ENCODE measurements at places on chromosomes 5 and 9. TPM values are rescaled to one million over a fixed set of nuclear protein-coding genes. Genes with fewer than 3 reads are reported as not detected.

Gene SV2C
- 0.32 TPM for total RNA-seq

Gene ALDH7A1
- 23.7 TPM for total RNA-seq

Gene PCDHGA10
- total RNA-seq = 5.4 TPM

Gene MARCHF11
- not detected for total RNA-seq

Gene LHFPL2
- 40.6 TPM for total RNA-seq

GRCh38 chr9:128642675-128643245 lies 13.9 kb downstream of the DYNC2I2 start:
- no peak overlapping the region for H3K4me3 ChIP-seq
- H3K4me1 ChIP-seq = no peaks in the 10 kb centered on the region
- no peaks in the 10 kb centered on the region for H3K27me3 ChIP-seq
- DNase-seq = no peak
- no peak overlapping the region for H3K27ac ChIP-seq

- no peak for DNase-seq
- H3K36me3 ChIP-seq = peaks cover 4% of the 10 kb centered on the region
- H3K4me1 ChIP-seq = no peaks in the 10 kb centered on the region
- no peak overlapping the region for H3K4me3 ChIP-seq
- no peaks in the 10 kb centered on the region for H3K27me3 ChIP-seq
- no peak overlapping the region for H3K27ac ChIP-seq
Observed at GRCh38 chr5:765948-766631, 18.4 kb downstream of the ZDHHC11B start.

GRCh38 chr5:119177226-119177625 lies 106.3 kb downstream of the DMXL1 start:
- H3K36me3 ChIP-seq = peaks cover 20% of the 10 kb centered on the region
- H3K4me1 ChIP-seq = no peaks in the 10 kb centered on the region
- H3K4me3 ChIP-seq = no peak overlapping the region
- no peak for DNase-seq

DNA sequence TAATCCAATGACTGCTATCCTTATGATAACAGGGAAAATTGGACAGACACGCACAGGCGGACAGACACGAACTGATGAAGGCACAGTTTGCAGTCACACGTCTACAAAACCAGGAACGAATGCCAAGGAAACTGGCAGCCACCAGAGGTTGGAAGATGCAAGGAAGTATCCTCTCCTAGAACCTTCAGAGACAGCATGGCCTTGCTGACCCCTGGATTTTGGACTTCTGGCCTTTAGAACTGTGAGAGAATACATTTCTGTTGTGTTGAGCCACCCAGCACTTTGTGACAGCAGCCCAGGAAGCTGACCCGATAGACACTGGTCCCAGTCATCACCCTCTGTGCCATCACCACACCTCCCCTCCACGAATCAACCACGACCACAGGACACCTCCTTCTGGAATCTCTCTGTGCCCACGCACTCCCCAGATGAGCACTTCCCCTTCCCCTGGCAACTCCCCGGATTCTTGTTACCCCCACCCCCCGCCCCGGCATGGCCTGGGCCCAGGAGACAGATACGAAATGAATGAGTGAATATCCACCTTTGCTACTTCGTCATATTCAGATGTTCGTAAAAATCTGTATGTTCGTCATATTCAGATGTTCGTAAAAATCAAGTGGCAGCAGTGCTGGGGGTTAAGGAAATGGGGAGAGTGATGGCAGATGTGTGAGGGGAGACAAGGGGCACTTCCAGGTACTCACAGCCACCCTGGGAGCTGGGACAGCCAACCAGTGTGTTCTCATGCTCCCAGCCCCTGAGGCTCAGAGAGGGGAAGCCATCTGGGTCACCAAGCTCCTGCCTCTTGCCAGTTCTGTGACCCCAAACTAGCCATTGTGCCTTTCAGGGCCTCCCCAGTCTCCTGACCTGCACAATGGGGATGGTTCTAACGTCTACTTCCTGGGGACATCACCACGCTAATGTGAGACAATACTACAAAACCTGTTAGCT lies 18.5 kb downstream of the GBGT1 start:
- H3K27me3 ChIP-seq = no peaks in the 10 kb centered on the region
- peak overlapping the region; percentile 49 for H3K4me3 ChIP-seq
- peaks cover 70% of the 10 kb centered on the region for H3K4me1 ChIP-seq
- no peak for DNase-seq

GRCh38 chr5:80213466-80213865 lies 42.4 kb downstream of the SERINC5 start:
- H3K4me1 ChIP-seq = peaks cover 48% of the 10 kb centered on the region
- no peaks in the 10 kb centered on the region for H3K27me3 ChIP-seq
- no peak overlapping the region for H3K27ac ChIP-seq

DNA sequence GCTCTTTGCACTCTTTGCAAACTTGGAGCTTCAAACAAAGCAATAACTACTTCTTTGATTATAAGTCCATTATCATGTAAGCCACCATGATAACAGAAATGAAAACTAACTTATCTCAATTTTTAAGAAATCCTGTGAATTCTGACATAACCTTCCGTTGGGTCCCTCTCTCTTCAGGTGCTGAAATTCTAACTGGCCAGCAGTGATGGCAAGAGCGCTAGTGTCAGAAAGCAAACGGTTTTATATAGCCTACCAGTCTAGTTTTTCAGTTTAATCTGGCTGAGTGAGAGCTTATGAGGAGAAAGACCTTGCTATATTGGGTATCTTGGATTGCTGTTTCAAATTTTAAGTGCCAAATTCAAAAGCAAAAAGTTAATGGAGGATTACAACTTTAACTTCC lies 13.4 kb downstream of the NFIB start:
- H3K27me3 ChIP-seq = no peaks in the 10 kb centered on the region
- peaks cover 36% of the 10 kb centered on the region for H3K4me1 ChIP-seq
- DNase-seq = no peak
- H3K27ac ChIP-seq = no peak overlapping the region
- H3K36me3 ChIP-seq = no peaks in the 10 kb centered on the region

- peaks cover 42% of the 10 kb centered on the region for H3K4me1 ChIP-seq
- H3K4me3 ChIP-seq = peak overlapping the region; percentile 59
- peak; percentile 50 for DNase-seq
- no peaks in the 10 kb centered on the region for H3K36me3 ChIP-seq
Observed at GRCh38 chr9:91948597-91949391, 1.2 kb downstream of the ROR2 start.

DNA sequence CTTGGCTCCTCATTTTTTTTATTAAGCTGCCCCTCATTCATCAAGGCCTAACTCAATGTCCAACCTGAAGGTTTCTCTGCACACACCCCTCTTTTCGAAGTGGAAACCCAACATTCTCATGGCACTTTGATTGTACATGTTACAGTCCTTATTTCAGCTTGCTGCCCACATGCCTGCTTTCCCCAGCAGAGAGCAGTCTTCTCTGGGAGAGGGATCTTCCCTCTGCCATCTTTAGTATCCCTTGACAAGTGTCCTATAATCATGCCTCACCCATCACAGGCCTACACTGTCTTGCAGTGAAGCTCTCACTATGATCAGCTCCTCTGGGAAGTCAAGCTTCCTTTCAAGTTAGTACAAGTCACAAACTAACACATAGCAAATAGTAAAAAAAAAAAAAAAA lies 175.1 kb downstream of the ACER2 start:
- DNase-seq = no peak
- H3K4me1 ChIP-seq = no peaks in the 10 kb centered on the region
- no peak overlapping the region for H3K27ac ChIP-seq
- H3K4me3 ChIP-seq = no peak overlapping the region
- H3K36me3 ChIP-seq = no peaks in the 10 kb centered on the region

GRCh38 chr5:169385636-169386035 lies 84.7 kb upstream of the SLIT3 start:
- DNase-seq = no peak
- H3K27me3 ChIP-seq = peaks cover 3% of the 10 kb centered on the region
- no peaks in the 10 kb centered on the region for H3K4me1 ChIP-seq
- H3K36me3 ChIP-seq = no peaks in the 10 kb centered on the region
- no peak overlapping the region for H3K27ac ChIP-seq
- no peak overlapping the region for H3K4me3 ChIP-seq

DNA sequence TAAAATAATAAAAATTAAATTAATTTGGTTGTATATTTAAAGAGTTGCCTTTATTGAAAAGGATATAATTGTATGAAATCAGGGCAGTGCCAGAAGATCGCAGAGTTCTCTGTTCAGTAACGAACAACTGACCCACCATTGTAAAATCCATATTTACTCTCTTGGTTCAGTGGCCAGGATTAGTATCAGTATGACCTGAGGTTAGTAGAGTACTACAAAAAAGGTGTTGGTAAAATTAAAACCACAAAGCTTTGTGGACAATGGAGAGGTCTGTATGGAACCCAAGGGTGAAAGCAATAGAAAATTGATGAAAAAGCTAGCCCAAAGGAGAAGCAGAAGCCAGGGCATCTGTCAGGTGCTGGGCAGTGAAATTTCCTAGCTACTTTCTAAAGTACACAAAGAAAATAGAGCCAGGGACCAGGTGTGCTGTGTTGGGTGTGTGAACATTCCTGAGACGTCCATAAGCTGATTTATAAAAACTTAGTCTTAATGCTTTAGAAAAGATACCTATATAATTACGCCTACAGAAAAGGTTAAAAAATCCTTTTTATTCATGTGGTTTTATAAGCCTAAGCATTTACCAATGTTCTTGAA lies 159.5 kb downstream of the AOPEP start:
- H3K27ac ChIP-seq = no peak overlapping the region
- peaks cover 36% of the 10 kb centered on the region for H3K4me1 ChIP-seq
- H3K27me3 ChIP-seq = no peaks in the 10 kb centered on the region
- DNase-seq = no peak
- H3K4me3 ChIP-seq = no peak overlapping the region

DNA sequence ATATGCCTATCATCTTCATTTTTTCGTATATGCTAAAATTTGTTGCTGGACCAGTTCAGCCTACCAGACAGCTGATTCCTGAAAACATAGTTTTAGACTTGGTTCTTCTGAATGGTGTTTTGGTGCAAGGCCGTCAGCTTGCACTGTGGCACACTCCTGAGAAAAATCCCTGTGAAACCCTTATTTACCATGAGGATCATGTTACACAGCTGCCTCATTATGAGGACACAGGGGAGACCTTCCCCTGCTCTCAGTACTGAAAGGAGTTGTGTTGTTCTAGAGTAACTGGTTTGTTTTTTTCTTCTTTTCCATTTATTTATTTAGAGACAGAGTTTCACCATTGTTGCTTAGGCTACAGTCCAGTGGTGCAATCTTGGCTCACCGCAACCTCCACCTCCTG lies 37.6 kb downstream of the MAST4 start:
- no peaks in the 10 kb centered on the region for H3K36me3 ChIP-seq
- H3K27me3 ChIP-seq = no peaks in the 10 kb centered on the region
- no peak overlapping the region for H3K4me3 ChIP-seq
- no peak for DNase-seq

DNA sequence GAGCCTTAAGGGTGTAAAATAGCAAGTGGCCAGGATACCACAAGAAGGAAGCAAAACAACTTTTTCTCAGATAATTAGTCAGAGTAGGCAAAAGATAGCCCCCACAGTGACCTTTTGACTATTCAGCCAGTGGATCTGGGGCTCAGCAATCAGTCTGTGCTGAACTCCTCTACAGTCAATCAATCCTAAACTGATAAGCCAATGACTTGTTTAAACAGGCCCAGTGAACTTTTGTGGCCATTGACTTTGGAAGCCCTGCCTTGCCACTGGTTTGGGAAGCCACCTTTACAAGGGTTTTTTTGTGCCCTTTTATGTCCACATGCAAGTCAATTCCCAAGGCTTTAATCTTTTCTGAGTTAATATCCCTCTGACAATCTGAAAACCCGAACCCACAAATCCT lies 1565.0 kb upstream of the WWC1 start:
- H3K27ac ChIP-seq = no peak overlapping the region
- no peaks in the 10 kb centered on the region for H3K36me3 ChIP-seq
- DNase-seq = no peak
- no peaks in the 10 kb centered on the region for H3K27me3 ChIP-seq
- H3K4me1 ChIP-seq = no peaks in the 10 kb centered on the region

- peak overlapping the region; percentile 96 for H3K4me3 ChIP-seq
- peaks cover 55% of the 10 kb centered on the region for H3K4me1 ChIP-seq
- DNase-seq = no peak
- H3K27me3 ChIP-seq = no peaks in the 10 kb centered on the region
- H3K27ac ChIP-seq = peak overlapping the region; percentile 96
- H3K36me3 ChIP-seq = peaks cover 2% of the 10 kb centered on the region
Observed at GRCh38 chr5:176415240-176415951, 943 bp downstream of the CLTB start.

All from lower lobe of right lung (tissue), 2 donors.